CD4-positive, alpha-beta T cell treated with Interleukin-10 for 1 hour (primary cell): ENCODE measurements at places on chromosomes 6 and 20.

DNA sequence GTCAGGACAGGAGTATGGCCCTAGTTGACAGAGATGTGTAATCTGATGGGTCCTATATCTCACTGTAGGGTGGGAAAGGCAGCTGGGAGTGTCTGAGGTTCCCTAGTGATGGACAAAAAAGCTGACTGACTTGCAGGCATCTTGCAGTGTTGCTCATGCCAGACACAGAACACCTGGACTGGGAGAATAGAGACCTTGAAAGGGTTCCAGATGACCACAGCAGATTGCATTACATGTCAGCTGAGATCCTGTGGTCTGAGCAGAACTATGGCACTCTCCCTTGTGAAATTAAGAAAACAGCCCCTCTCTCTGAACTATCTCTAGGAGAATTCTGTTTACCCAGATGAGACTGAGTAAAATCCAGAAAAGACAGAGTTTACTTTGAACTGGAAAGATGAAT is 212.6 kb upstream of the MAN1A1 start:
- DNase-seq, result no peak

GRCh38 chr6:70838907-70839285 is 118.0 kb downstream of the B3GAT2 start:
- DNase-seq, result no peak

- no peak for DNase-seq
Observed at GRCh38 chr20:11972478-11972877, 54.8 kb downstream of the BTBD3 start.

GRCh38 chr6:153526479-153526878 is 395.4 kb upstream of the RGS17 start:
- no peak for DNase-seq

- DNase-seq, result no peak
Observed at GRCh38 chr20:63293456-63293855, 470 bp downstream of the COL20A1 start.

DNA sequence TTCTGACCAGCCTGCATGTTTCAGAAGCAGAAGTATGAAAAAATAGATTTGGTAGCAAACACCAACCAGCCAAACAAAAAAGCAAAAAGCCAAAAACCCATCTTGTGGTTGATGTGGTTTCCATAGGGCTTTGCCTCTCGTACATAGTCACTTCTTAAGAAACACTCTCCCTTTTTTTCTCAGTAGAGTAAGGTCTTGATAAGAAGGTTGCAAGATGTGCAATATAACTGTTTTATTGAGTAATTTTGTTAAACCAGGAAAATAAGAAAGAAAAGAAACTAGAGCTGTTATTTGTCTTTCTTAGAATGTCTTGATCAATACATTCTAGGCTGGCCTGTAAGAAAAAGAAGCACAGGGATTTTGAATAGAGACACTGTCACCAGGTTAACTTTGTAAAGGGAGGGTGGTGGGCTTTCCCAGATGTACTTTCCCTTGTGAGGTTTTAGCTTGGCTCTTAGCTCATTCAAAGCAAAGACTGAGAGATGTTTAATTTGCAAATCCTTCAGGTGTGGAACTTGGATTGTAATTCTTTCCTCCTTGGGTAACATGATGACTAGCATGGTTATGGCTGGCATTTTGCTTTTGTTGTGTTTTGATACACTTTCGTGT is 49.7 kb downstream of the AKAP12 start:
- peak; percentile 5 for DNase-seq

DNA sequence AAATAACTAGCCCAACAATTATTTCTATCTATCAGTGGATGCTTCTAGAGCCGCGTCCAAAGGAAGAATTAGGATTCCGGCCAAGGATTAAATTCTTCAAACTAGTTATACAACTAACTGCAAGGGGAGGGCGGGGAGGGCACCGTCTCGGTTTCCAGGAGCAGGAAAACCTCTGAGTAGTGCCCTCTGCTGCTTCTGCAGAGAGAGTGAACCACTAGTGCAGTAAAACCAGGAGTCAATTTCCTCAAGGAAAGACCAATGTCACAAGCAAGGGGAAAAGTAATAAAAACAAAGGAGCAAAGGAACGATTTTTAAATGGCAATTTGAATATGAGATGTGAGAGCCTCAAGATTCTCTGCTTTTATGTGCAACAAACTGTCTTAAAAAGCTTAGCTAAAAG is 16.5 kb upstream of the UBE2J1 start:
- DNase-seq, result no peak

GRCh38 chr6:49497304-49497703 is 2.4 kb upstream of the GLYATL3 start:
- no peak for DNase-seq

- DNase-seq, result peak; percentile 81
Observed at GRCh38 chr20:37384683-37385174, 38.8 kb downstream of the SRC start.

DNA sequence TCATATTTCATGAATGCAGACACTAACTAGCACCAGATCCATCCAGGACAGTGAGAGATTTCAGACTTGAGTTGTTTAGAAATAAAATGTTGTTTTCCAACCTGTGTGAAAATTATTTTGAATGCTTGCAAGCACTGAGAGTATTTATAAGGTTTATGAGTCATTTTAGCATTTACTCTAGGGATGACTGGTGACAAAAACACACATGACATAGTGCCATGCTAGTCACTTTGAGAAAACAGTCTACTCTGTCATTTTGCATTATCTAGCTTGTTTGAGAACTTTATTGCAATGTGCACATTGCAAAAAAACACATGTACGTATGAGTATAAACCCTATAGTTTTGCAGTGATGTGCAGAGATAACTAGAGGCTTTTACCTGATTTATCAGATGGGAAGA is 456.6 kb downstream of the LMBRD1 start:
- DNase-seq, result no peak

- DNase-seq, result peak; percentile 71
Observed at GRCh38 chr6:32854376-32855178, 585 bp downstream of the PSMB9 start.

DNA sequence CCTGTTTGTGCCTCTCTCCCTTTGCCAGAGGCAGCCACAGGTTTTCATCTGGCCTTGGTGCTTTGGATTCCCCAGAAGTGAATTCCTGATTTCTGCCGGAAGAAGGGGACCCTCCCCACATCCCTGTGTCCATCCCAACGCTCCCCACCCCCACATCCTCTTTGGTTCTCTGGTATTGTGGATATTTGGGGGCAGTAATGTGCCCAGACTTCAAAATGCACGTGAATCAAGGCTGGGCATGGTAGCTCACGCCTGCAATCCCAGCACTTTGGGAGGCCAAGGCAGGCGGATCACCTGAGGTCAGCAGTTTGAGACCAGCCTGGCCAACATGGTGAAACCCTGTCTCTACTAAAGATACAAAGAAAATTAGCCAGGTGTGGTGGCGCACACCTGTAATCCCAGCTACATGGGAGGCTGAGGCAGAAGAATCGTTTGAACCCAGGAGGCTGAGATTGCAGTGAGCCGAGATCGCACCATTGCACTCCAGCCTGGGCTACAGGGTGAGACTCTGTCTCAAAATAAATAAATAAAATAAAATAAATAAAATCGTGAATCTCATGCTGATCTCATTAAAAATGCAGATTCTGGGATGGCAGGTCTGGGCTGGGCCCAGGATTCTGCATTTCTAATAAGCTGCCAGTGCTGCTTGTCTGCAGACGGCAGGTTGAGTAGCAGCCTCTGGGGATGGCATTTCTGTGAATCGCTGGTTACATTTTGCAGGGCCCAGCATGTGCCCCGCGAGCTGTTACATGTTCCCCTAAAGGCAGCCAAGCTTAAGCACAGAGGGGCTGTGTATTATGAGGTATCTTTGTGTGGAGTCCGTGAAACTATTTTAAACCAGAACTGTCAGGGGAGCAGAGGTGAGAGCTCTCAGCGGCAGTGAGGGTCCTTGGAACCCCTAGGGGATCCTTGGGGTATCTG is 49.0 kb downstream of the SYNJ2 start:
- no peak for DNase-seq

DNA sequence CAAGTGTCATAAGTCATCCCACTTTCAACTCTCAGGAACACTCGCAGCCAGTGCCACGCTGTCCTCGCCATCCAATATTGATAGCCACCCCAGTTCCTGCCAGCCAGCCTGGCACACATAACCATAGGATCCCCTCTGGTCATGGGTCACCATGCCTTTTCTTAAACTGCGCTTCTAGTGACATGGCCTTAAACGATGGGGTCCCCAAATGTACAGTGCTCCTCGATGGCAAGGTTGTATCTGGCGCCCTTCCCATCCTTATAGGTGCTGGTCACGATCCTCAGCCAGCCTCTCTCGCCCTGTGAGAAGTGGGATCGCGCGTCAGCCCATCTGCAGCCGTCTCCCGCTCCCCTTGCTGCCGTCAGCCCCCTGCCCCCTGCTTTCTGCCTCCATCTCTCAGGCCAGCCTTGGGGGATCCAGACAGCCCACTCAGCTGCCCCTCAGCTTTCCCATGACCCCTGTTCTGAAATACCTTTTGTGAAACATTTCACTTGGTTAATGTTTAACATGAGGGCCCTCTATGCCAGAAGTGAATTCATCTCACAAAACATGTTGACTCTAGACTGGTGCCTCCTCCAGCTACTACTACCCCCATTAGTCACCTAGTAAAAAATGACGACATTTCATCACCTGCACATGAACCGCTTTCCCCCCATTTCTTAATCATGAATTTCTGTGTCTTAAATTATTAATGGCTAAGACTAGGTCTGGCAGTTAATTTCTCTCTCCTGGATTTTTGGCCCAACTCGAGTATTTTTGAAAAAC is 11.4 kb downstream of the CTSZ start:
- no peak for DNase-seq

GRCh38 chr20:58622671-58623578 is 28.2 kb upstream of the STX16 start:
- no peak for DNase-seq

DNA sequence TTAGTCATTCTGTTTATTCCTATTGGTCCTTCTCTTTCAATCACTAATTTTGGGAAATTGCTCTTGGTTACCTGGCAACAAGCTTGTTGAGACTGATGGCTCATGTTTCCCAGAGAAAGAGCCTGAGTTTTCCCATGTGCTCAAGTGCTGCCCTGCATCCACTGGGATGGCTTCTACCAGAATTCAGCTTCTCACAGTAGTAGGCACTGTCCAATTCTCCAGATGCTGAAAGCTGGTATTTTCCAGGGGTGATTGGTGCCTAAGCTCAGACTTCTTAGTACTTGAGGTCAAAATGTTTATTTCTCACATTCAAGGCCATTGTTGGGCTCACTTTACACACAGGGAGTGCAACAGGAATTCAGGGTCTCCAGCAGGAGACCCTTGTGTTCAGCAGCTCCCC is 29.1 kb upstream of the SLC2A12 start:
- no peak for DNase-seq

GRCh38 chr20:61490721-61491120 is 238.7 kb downstream of the CDH4 start:
- DNase-seq, result no peak

DNA sequence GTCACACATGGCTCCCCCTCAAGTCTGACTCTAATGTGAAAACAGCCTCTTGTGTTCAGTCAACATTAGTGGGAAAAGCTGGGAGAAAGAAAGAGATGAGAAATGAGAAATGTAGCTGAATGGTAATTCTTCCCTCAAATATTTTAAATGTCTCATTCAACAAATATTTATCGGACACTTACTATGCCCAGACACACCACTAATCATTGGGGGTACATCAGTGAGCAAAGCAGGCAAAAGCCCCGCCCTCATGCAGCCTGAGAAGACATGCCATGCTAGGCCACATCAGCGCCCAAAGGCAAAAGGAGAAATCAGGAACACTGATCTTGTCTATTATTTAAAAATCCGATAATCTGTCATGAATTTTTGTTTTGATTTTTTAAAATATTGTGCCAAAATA is 89.9 kb upstream of the ASF1A start:
- no peak for DNase-seq

GRCh38 chr6:169678342-169678741 is 23.5 kb downstream of the WDR27 start:
- DNase-seq, result no peak

DNA sequence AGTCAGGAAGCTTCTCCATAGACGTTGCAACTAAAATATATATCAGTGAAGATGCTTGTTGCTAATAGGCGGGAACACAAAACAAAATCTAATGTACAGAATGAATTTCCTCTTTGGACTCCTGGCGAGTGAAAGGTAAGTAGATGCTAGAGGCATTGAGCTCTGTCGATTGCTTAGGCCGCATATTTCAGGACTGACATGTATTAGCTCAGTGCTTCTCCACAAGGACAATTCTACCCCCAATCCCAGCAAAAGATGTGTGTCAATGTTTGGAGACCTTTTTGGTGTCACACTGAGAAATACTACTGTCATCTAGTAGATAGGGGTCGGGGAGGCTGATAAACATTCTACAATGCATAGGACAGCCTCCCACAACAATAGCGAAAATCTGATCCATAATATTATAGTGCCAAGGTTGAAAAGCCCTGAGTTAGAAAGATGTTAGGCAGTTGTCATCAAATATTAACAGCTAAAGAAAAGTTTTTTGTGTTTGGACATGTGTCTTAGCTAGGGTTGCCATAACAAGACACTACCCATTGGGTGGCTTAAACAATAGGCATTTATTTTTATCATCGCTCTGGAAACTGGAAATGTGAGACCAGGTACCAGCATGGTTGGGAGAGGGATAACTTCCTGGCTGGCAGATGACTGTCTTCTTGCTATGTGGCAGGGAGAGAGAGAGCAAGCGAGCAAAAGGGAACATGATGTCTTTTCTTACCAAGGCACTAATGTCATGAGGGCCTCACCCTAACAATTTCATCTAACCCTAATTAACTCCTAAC is 48.0 kb upstream of the BCAS1 start:
- DNase-seq, result no peak

- DNase-seq, result no peak
Observed at GRCh38 chr6:149897015-149897697, 757 bp downstream of the RAET1E start.

DNA sequence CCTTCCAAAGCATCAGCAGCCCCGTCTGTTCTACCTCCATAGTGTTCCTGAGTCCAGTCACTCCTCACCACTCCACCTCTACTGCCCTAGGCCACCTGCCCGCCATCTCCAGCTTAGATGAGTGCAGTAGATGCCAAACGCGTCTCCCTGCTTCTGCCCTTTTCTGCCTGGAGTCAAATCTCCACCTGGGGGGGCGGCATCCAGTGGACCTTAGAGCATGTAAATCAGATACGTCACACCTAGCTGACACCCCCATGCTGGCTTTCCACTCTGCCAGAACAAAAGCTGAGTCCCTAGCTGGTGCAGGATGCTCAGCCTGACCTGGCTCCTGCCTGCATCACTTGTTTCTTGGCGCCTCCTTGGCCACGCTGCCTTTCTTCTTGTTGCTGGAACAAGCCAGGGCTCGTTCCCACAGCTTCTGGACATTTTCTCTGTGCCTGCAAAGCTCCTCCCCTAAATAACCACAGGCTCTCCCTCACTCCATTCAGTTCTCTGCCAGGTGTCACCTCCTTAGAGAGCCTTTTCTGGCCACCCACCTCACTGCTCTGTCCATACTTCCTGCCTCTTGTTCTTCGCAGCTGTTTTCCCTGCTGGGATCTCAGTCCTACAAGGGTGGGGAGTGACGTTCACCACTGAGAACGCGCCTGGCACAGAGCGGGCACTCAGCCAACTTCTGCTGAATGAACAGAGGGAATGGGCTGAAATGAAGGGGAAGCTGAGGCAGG is 5.8 kb downstream of the DDR1 start:
- no peak for DNase-seq
